Activated naive CD8-positive, alpha-beta T cell treated with anti-CD3 and anti-CD28 coated beads for 36 hours (primary cell): ENCODE measurements at places on chromosomes 2 and 18. TPM values are rescaled to one million over a fixed set of nuclear protein-coding genes. Genes with fewer than 3 reads are reported as not detected.

The MAPK4 gene
- total RNA-seq = not detected

GRCh38 chr2:44362207-44363015 is 664 bp downstream of the CAMKMT start:
- DNase-seq = peak; percentile 49
- peak overlapping the region; percentile 100 for H3K27ac ChIP-seq
- H3K36me3 ChIP-seq = peaks cover 10% of the 10 kb centered on the region
- H3K4me3 ChIP-seq = peak overlapping the region; percentile 99
- H3K4me1 ChIP-seq = peaks cover 45% of the 10 kb centered on the region
- H3K27me3 ChIP-seq = no peaks in the 10 kb centered on the region

GRCh38 chr2:200396781-200397242 is 90.3 kb downstream of the SPATS2L start:
- peaks cover 4% of the 10 kb centered on the region for H3K27me3 ChIP-seq
- no peaks in the 10 kb centered on the region for H3K36me3 ChIP-seq
- no peak overlapping the region for H3K27ac ChIP-seq
- no peak overlapping the region for H3K4me3 ChIP-seq
- no peak for DNase-seq

DNA sequence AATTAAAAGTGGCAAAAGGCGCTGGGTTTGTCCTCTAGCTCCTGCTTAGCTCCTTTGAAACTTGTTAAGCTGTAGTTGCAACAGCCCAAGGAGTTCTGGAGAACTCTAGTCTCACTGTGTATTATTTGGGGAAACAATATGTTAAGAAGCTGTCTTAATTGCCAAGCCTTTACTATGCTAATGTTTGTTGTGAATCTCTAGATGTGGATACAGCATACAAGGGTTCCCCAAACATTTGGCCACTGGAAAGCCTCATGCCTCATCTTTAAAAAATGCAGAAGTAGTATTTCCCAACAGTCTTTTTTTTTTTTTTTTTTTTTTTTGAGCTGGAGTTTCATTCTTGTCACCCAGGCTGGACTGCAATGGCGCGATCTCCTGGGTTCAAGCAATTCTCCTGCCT is 236.7 kb downstream of the PRKCE start:
- no peaks in the 10 kb centered on the region for H3K36me3 ChIP-seq
- H3K27ac ChIP-seq = no peak overlapping the region
- no peaks in the 10 kb centered on the region for H3K27me3 ChIP-seq
- DNase-seq = no peak
- peaks cover 34% of the 10 kb centered on the region for H3K4me1 ChIP-seq

DNA sequence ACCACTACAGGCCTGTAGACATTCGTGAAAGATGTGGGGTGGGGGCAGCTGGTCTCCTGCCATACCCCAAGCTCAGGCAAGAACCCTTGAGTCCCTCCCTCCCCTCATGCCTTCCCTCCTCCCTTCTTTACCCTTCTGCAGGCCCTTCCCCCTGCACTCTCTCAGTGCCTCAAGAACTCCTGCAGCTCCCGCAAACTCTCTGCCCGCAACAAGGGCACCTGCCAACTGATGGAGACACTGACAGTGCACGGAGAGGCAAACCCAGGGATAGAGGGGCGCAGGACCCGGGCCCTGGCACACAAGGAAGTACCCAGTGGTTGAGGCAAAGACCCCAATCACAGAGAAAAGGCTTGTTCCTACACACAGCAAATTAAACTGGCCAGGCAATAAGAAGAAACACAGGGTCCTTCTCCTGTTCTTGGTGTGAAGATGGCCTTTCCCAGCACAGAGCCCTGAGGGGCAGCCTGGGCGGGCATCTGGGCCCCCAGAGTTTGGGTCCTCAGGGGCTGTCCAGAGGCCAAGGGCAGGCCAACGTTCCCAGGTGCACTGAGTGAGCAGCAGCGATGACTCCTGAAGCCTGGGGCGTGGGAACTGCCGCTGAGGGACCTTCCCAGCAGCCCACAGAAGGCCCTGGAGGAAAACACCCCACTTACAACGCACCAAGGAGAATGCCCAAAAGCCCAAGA is 1.6 kb downstream of the TEKT4 start:
- H3K4me3 ChIP-seq = no peak overlapping the region
- no peaks in the 10 kb centered on the region for H3K36me3 ChIP-seq
- H3K27ac ChIP-seq = no peak overlapping the region
- peaks cover 34% of the 10 kb centered on the region for H3K27me3 ChIP-seq
- no peak for DNase-seq

DNA sequence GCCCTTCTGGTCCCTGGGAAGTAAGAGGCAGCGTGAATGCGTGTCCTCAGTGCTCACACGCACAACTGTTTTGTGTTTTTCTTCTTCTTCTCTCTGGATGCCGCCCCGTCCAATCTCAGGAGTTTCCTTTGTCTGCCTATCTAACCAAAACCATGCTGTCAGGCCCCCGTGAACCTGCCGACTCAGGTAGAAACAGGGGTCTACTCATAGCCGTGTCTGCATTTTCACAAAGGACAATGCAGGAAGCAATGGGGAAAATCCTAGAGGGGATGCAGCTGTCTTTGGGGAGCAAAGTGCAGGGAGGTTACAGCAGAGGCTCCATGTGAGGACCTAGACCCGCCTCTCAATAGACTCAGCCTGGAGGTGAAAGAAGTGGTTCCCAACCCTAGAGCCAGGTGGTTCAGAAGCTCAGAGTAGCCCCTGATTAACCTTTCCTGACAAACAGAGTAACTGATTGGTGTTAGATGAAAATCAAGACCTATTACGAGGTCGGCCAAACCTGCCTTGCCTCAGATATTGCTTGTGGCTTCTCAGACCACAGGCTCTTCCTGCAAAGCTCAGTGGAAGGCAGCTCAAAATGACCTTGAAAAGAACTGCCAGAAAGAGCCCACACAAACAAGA is 49.3 kb downstream of the CD226 start:
- H3K4me3 ChIP-seq = peak overlapping the region; percentile 79
- peak; percentile 34 for DNase-seq
- H3K27me3 ChIP-seq = no peaks in the 10 kb centered on the region
- peak overlapping the region; percentile 97 for H3K27ac ChIP-seq

- H3K4me3 ChIP-seq = peak overlapping the region; percentile 43
- no peak overlapping the region for H3K27ac ChIP-seq
- H3K36me3 ChIP-seq = peaks cover 61% of the 10 kb centered on the region
- peaks cover 23% of the 10 kb centered on the region for H3K4me1 ChIP-seq
Measured at GRCh38 chr2:172510548-172510947, 45.3 kb upstream of the PDK1 start.

GRCh38 chr18:67265464-67266245 is 250.9 kb downstream of the DSEL start:
- H3K4me1 ChIP-seq = peaks cover 57% of the 10 kb centered on the region
- H3K27ac ChIP-seq = no peak overlapping the region
- H3K27me3 ChIP-seq = no peaks in the 10 kb centered on the region
- DNase-seq = no peak

The ALPG gene
- not detected for total RNA-seq

DNA sequence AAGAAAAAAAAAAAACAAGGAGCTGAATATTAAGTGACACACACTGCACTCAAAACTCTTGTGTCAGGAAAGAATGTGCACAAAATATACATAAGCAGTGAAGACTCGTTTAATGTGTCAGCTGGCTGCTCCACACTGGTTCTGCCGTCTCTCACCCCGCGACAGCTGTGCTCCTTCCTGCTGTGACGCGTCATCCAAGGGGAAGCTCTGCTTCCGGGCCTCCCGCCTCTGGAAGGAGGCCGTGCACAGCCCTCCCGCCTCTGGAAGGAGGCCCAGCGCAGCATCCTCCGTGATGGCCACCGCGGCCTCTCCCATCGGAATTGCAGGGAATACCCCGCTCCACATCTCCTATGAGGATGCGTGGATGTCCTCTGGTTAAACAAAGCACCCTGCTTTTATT is 151.0 kb downstream of the HDAC4 start:
- H3K4me3 ChIP-seq = no peak overlapping the region
- H3K36me3 ChIP-seq = peaks cover 12% of the 10 kb centered on the region
- no peak overlapping the region for H3K27ac ChIP-seq
- peaks cover 63% of the 10 kb centered on the region for H3K4me1 ChIP-seq

DNA sequence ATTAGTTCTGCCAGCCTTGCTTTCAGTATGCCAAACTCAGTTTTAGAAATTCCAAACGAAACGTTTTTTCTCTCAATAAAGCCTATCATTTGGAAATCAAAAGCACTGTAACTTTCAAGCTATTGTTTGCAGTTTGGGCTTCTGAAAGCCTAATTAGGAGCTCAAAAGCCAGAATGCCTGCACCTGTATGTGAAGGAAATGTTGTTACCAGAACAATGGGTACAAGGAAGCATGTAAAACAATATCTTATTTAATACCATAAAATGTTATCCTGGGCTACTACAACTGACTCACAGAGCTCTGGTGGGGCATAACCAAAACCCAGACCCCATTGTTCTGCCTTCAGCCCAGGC is 12.6 kb upstream of the GULP1 start:
- H3K27ac ChIP-seq = no peak overlapping the region
- H3K27me3 ChIP-seq = no peaks in the 10 kb centered on the region
- no peaks in the 10 kb centered on the region for H3K4me1 ChIP-seq
- no peaks in the 10 kb centered on the region for H3K36me3 ChIP-seq

GRCh38 chr2:50491541-50492476 is 540.1 kb downstream of the NRXN1 start:
- no peak overlapping the region for H3K4me3 ChIP-seq
- peaks cover 6% of the 10 kb centered on the region for H3K27me3 ChIP-seq
- H3K4me1 ChIP-seq = peaks cover 4% of the 10 kb centered on the region
- DNase-seq = no peak

DNA sequence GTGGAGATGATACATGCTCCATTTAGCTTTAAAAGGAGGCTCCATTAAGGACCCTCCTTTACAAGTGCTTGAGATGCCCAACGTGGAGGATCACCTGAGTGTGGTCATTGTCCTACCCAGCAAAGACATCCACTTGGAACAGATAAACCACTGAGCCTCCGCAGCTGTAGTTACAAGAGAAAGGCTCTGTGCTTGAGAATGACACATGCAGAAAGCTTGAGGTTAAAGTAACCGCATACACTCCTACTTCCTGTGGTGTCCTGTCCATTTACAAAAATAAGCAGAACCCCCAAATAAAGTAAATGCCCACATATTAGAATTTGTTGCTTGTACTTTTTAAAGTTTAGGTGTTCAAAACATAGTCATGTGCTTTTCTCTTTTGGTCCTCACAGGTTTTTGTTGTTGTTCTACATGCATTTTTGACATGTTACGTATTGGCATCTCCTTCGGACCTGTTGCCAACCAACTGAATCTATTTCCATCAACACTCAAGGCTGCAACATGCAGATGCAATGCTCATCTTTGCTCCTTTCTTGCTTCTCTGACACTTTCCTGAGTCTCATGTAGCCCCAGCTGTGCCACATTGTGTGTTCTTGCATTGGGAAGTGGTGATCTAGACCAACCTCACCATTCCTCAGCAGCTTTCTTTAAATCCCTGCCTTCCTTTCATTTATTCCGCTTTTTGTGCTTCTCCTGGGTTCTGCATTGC is 56.0 kb downstream of the SERPINB7 start:
- H3K27ac ChIP-seq = no peak overlapping the region
- H3K36me3 ChIP-seq = no peaks in the 10 kb centered on the region
- no peak for DNase-seq
- peaks cover 4% of the 10 kb centered on the region for H3K4me1 ChIP-seq
- H3K4me3 ChIP-seq = no peak overlapping the region
- H3K27me3 ChIP-seq = peaks cover 50% of the 10 kb centered on the region

DNA sequence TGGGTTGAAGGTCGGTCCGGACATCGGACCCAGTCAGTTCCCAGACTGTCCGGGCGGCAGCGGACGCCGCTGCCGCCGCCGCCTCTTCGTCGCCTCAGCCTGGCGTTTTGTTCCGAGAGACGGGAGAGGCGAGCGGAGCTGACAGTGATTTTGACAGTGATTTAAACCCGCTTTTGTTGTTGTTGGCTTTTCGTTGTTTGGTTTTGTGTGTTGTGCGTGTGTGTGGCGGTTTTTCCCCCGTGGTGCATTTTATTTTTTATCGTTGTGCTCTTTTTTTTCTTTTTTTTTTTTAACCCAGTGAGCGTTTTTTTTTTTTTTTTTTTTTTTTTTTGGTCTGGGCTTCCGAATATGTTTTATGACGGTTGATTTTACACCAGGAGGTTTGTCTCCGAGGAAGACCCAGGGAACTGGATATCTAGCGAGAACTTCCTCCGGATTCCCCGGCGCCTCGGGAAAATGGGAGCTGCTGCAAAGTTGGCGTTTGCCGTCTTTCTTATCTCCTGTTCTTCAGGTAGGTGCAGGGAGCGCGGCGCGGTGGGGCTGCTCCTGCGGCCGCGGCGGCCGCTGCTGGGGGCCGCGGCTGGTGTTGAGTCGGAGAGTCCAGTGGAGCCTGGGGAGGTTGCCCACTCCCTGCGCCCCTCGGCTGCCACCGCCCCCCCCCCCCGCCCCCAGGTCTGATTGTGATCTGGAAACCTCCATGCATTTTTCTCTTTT is at the start of gene ACVR2A:
Gene ACVR2A, plus strand, starts transcription at position 333 of the 714 bp plus-strand sequence. Its CDS starts 124 bp downstream, at position 457.
- peaks cover 33% of the 10 kb centered on the region for H3K4me1 ChIP-seq
- DNase-seq = no peak
- peak within 1 kb of the TSS; percentile 89 for H3K4me3 ChIP-seq
- peaks cover 24% of the 10 kb centered on the region for H3K27me3 ChIP-seq
- H3K36me3 ChIP-seq = peaks cover 2% of the 10 kb centered on the region

- no peaks in the 10 kb centered on the region for H3K27me3 ChIP-seq
- DNase-seq = no peak
- H3K4me1 ChIP-seq = no peaks in the 10 kb centered on the region
Measured at GRCh38 chr2:56211048-56211447, 27.3 kb downstream of the CCDC85A start.

GRCh38 chr2:232026910-232027309 is 65.4 kb downstream of the DIS3L2 start:
- peak; percentile 12 for DNase-seq
- no peak overlapping the region for H3K4me3 ChIP-seq
- no peaks in the 10 kb centered on the region for H3K27me3 ChIP-seq
- H3K36me3 ChIP-seq = peaks cover 59% of the 10 kb centered on the region

The RTP5 gene
- total RNA-seq = 0.20 TPM

DNA sequence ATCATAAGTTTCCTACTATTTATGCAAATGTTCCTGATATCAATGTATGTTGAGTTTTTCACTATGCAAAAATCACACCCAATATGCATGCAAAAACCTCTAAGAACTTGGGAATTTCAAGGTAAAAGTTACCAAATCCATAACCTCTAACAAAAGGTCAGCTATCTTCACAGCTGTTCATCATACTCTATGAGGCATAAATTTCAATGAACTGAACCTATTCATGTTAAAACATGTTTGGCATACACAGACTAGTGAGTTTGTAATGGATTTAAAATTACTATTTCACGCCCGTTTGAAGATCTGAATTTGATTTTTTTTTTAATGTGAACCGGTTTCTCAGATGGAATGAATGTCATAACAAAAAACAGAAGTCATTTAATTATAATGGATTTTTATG is 100.2 kb downstream of the ATAD2B start:
- H3K36me3 ChIP-seq = no peaks in the 10 kb centered on the region
- H3K4me1 ChIP-seq = peaks cover 14% of the 10 kb centered on the region
- no peak for DNase-seq

DNA sequence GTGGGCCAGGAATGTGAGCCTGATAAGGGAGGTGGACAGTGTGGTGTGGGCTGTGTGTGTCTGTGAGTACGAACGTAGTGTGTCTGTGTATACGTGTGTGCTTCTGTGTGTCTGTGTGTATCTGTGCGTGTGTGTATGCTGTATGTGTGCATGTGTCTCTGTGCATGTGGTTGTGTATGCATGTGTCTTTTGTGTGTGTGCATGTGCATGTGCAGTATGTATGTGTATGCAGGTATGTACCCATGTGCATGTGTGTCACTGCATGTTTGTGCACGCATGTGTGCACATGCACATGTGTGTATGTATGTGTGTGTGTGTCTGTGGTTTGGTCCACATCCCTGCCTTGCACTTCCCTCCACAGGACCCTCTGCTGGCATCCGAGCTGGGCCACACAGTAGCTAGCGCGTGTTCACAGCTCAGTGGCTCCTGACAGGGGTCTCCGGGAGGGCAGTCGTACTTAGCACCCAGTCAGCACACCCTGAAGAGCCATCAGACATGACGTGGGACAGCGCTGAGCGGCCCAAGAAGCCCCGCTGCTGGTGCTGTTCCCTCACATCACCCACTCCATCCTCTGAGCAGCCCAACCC is 114.3 kb downstream of the CELF4 start:
- H3K27me3 ChIP-seq = no peaks in the 10 kb centered on the region
- no peaks in the 10 kb centered on the region for H3K4me1 ChIP-seq
- H3K36me3 ChIP-seq = no peaks in the 10 kb centered on the region
- H3K27ac ChIP-seq = no peak overlapping the region
